T-helper 17 cell (primary cell): ENCODE measurements at places on chromosomes 3 and 15. TPM values are rescaled to one million over a fixed set of nuclear protein-coding genes. Genes with fewer than 3 reads are reported as not detected.

- H3K36me3 ChIP-seq: no peaks in the 10 kb centered on the region
- no peaks in the 10 kb centered on the region for H3K4me1 ChIP-seq
- H3K27ac ChIP-seq: no peak overlapping the region
Observed at GRCh38 chr15:82894971-82895520, 57.5 kb downstream of the HOMER2 start.

GRCh38 chr3:4425707-4426106 is 41.4 kb downstream of the SUMF1 start:
- peaks cover 6% of the 10 kb centered on the region for H3K4me1 ChIP-seq
- H3K27me3 ChIP-seq: no peaks in the 10 kb centered on the region
- peaks cover 4% of the 10 kb centered on the region for H3K36me3 ChIP-seq
- H3K27ac ChIP-seq: no peak overlapping the region

- no peak overlapping the region for H3K4me3 ChIP-seq
- H3K27ac ChIP-seq: no peak overlapping the region
- no peak for DNase-seq
Observed at GRCh38 chr3:127770671-127771355, 51.5 kb downstream of the MGLL start.

DNA sequence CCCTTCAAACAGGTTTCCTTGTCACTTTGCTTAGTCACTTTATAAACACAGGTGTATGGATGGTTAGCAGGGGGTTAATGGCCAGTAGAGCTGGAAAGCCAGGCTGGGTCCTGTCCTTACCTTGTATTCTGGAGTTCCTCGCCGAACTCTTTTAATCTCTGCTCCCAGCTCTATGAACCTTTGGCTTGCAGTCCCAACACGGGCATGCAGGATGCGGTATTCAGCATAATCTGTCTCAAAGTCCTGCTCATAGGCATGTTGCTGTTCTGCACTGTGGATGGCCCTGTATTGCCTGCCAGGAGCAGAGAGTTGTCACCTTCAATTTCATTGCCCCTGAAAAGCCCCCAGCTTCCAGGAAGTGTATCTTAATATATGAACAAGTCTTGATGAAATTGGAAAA is 2.7 kb downstream of the ELL3 start:
- H3K4me1 ChIP-seq: peaks cover 13% of the 10 kb centered on the region
- peak overlapping the region; percentile 69 for H3K27ac ChIP-seq
- H3K36me3 ChIP-seq: peaks cover 3% of the 10 kb centered on the region
- DNase-seq: no peak
- H3K27me3 ChIP-seq: no peaks in the 10 kb centered on the region

DNA sequence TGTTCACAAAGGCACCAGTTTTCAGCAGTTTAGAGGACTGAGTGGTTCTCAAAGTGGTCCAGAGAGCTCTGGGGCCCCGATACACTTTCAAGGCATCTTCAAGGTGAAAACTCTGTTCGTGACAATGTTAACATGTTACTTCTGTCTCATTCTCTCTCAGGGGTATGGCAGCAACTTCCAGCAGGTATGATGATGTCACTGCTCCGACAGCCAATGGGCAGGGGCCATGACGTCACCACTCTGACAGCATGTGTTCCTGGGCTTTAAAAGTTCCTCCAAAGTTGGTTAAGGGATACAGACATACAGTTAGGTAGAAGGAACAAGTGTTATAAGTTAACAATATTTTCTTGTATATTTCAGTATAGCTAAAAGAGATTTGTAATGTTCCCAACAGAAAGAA is 87.9 kb downstream of the KLF15 start:
- no peak overlapping the region for H3K27ac ChIP-seq
- H3K27me3 ChIP-seq: peaks cover 59% of the 10 kb centered on the region
- H3K4me1 ChIP-seq: peaks cover 4% of the 10 kb centered on the region
- no peak overlapping the region for H3K4me3 ChIP-seq

DNA sequence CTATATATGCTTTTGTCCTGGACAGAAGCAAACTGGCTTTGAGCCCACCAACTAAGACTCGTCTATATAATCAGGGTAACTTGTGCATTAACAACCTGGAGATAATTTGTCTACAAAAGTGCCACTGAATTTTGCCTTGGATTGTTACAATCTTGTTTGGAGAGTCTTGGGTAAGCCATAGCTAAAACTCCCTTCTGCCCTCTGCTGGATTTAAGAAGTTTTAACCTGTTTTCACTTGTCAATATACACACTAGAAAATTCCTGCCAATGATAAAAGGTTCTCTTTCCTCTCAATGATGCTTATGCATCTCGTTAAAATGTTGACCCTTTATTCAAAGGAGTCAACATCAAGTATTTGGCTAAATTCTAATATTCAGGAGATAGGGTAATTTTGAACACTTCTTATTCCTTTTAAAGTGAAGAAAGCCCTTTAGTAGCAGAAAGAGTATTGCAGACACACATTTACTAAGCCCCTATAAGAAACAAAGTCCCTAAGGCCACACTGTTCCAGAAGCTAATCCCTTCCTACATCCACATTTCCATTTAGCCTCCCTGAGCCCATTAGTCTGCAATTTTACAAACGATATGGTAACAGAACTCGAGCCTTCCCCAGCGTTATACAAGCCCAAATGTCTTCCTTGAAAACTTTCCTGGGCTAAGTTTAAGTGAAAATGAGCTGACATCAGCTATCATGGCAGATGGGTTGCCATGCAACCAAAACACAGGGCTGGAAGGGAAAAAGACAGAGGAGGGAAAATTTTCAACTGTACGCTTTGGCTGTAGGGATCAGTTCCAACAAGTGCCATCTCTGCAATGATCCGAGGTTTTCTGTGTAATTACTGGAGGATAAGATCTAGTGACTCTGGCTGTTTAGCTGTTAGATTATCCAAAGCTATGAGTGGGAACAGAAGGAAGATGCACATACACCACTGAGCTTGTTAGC is 75.9 kb upstream of the FGF12 start:
- H3K4me3 ChIP-seq: no peak overlapping the region
- no peak for DNase-seq
- peaks cover 11% of the 10 kb centered on the region for H3K4me1 ChIP-seq
- no peak overlapping the region for H3K27ac ChIP-seq

- no peak overlapping the region for H3K27ac ChIP-seq
- H3K36me3 ChIP-seq: no peaks in the 10 kb centered on the region
- no peak for DNase-seq
- H3K4me3 ChIP-seq: no peak overlapping the region
Observed at GRCh38 chr3:31408720-31409119, 124.0 kb upstream of the STT3B start.

- no peak overlapping the region for H3K4me3 ChIP-seq
- no peak overlapping the region for H3K27ac ChIP-seq
- no peaks in the 10 kb centered on the region for H3K36me3 ChIP-seq
- H3K4me1 ChIP-seq: no peaks in the 10 kb centered on the region
Observed at GRCh38 chr3:140585828-140586227, 92.0 kb upstream of the TRIM42 start.

DNA sequence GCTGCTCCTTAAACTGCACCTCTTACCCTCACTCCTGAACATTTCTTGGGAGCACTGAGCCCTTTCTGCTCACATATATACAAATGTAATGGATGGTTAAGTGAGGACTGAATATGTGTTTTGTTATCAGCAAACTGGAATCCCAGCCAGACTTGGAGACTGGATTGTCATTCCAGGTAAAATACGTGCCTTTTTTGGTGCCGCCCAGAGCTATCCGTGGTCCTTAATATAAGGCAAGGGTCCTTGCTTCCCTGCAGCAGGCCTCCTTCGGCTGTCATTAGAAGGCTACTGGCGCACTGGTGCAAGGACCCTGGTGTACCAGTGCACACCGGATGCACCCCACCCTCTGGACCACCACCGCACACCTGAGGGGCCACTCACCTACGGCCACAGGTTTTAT is 1.1 kb upstream of the GABRB3 start:
- no peaks in the 10 kb centered on the region for H3K36me3 ChIP-seq
- no peak for DNase-seq
- no peaks in the 10 kb centered on the region for H3K4me1 ChIP-seq
- no peak overlapping the region for H3K27ac ChIP-seq
- peaks cover 30% of the 10 kb centered on the region for H3K27me3 ChIP-seq
- H3K4me3 ChIP-seq: no peak overlapping the region

Gene HIGD1A
- total RNA-seq: 20.7 TPM

Gene TGM4
- total RNA-seq: not detected

- H3K4me3 ChIP-seq: no peak overlapping the region
- no peaks in the 10 kb centered on the region for H3K4me1 ChIP-seq
Observed at GRCh38 chr3:60316121-60316797, 935.0 kb downstream of the FHIT start.

Gene HHLA2
- 0.37 TPM for total RNA-seq

- H3K27ac ChIP-seq: no peak overlapping the region
- no peak for DNase-seq
- peaks cover 2% of the 10 kb centered on the region for H3K36me3 ChIP-seq
- no peaks in the 10 kb centered on the region for H3K27me3 ChIP-seq
- H3K4me3 ChIP-seq: no peak overlapping the region
Observed at GRCh38 chr15:78177447-78177873, 28.3 kb downstream of the IDH3A start.

DNA sequence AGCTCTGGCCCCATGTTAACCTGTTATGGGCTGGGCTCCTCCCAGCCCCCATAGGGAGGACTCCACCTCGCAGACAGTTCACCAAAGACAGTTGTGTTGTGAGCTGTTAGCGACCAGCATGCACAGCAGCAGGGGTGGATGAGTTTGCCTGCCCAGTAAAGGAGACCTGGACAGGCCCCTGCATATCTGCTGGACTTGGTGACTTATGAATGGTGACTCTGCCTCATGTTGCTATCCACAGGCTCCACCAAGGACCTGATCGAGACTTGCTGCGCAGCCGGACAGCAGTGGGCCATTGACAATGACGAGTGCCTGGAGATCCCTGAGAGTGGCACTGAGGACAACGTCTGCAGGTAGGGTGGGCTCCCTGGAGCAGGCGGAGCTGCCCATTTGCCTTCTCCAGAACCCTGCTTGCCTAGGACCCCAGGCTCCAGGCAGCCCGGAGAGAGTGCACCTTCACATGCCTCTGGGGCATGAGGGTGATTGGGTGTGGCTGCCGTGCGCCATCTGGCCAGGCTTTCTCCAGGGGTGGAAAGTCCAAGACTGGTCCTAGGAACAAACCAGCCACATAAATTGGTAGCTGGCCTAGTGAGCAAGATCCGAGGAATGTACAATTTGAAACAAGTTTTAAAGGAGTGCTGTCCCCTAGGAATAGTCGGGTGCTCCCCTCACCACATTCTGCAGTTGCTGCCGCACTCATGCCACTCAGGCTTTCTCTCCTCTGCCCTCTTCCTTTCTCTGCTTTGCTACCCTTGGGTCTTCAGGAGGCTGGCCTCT is 59.1 kb downstream of the FBLN2 start:
- no peak overlapping the region for H3K4me3 ChIP-seq
- H3K27ac ChIP-seq: no peak overlapping the region
- H3K27me3 ChIP-seq: peaks cover 34% of the 10 kb centered on the region
- H3K36me3 ChIP-seq: peaks cover 2% of the 10 kb centered on the region
- no peak for DNase-seq
- no peaks in the 10 kb centered on the region for H3K4me1 ChIP-seq

Gene TMEM202
- total RNA-seq: not detected
